NCI-H146 (cell line): ENCODE measurements at places on chromosomes 13 and 19.
A peak's percentile ranks its signal among the peaks of the same experiment; 100 is the strongest.

DNA sequence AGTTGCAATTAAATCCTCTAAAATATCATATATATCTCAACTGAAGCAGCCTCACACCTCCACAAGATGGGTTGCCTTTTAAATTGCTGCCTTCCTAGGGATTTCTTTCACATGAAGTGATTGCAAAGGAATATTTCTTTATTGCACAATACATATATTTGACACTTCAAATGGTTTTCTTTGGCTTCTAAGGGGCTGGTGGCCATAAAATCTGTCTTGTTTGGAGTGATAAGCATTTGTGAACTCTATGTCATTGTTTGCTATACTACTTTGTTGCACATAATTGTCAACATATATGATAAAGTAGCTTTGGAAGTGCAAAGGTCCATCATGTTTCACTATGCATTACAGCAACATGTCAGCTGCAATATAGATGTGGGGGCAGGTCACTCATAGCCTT is 2380.9 kb downstream of the PCDH9 start:
- no peak for DNase-seq

DNA sequence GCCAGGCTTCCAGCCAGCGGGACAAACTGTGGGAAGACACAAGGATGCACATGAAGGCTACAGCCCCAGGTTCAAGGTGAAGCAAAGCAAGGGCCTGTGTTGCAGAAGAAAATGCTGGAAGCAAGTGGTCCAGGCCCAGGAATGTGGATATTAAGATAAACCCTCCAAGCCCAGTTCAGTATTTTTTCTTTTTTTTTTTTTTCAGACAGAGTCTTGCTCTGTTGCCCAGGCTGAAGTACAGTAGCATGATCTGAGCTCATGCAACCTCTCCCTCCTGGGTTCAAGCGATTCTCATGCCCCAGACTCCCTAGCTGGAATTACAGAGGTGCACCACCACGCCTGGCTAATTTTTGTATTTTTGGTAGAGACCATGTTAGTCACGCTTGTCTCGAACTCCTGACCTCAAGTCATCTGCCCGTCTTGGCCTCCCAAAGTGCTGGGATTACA is 4.4 kb downstream of the PRDX2 start:
- no peak for DNase-seq

DNA sequence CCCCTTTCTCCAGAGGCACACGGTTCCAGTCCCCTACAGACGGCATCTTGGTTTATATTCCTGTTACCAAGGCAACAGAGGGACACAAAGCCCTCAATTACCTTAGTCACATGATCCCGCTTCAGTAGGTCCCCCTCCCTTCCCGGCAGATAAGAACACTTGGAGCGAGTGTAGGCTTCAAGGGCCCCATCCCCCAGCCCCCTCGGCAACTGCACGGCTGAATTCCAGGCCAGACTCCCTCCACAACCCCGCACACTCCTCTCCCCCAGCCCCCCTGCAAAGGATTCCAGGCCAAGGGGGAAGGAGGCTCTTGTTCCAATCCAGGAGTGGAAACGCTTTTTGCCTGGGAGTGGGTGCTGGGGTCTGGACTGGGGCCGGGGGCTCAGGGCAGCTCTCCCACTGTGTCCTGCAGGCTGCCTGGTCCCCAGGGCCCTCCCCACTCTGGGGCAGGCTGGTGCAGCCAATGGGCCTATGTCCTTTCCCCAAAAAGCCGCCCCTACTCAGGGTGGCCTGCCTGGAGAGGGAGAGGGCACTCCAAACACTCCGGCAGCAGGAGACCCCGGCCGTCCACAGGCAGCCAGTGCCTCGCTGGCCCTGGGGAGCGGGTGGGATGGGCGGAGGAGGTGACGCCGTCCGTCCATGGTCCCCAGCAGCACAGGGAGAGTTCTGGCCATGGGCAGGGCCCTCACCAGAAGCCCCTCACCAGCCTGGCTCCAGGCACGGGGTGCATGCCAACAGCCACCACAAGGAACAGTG is 62.6 kb downstream of the MLLT1 start:
- peak; percentile 32 for DNase-seq

GRCh38 chr19:32061315-32061714 is 284.1 kb upstream of the ZNF507 start:
- no peak for DNase-seq

DNA sequence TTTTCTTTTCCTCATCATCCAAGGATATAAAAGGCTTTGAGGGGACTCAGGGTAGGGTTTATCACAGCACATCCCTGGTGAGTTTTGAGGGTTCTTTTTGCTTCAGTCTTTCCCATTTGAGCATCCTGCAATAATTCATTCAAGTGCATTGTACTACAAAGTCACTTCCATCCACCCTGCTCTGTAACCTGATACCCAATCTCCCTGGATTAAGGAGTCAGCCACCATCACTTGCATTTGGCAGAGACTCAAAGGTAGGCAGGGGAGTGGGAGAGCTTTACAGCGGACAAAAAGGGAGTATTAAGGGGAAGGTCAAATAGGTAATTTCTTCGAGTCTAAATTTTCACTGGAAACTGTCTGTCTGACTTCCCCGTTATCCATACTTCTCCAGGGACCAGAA is 216.1 kb upstream of the TMTC4 start:
- DNase-seq, result no peak
